ENCODE measurements at places on chromosomes 11 and 22. TPM values are rescaled to one million over a fixed set of nuclear protein-coding genes. Genes with fewer than 3 reads are reported as not detected.

GRCh38 chr11:3153291-3153861 is 11.7 kb downstream of the OSBPL5 start:
- no peak for DNase-seq

DNA sequence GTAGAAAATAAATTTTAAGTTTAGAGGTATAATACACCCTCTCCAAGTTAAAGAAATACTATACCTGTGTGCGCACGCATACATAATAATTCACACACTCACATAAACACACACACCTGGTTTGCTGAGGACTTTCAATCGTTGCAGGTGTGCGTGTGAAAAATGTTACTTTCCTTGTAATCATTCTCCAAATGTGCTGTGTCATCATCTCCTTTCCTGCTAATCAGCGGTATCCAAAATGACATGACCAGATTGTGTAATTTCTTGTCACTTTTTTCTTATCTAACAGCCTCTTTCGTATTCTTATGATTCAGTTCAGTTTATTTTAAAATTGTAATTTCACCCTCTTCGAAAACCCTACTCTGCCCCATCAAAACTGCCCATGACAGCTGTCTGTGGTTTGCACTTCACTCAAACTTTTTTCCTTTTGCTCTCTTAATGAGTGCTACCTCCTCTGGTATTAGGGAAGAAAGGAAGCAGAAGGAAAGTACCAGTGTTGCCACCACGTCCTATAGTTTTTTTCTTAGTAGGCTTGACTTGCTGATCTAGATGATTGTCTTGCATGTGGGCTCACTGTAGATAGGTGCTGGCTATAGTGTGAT is 651.2 kb downstream of the CNTN5 start:
- DNase-seq: no peak

- DNase-seq: no peak
Measured at GRCh38 chr11:105034813-105035620, at the start of gene CASP1. Gene CASP1 (minus strand): TSS chr11:105035144. CDS start chr11:105035113, 31 bp downstream.

GRCh38 chr11:31939004-31939403 is 127.9 kb upstream of the PAX6 start:
- no peak for DNase-seq

GRCh38 chr11:61068581-61068980 is 33.7 kb upstream of the CD5 start:
- no peak for DNase-seq

DNA sequence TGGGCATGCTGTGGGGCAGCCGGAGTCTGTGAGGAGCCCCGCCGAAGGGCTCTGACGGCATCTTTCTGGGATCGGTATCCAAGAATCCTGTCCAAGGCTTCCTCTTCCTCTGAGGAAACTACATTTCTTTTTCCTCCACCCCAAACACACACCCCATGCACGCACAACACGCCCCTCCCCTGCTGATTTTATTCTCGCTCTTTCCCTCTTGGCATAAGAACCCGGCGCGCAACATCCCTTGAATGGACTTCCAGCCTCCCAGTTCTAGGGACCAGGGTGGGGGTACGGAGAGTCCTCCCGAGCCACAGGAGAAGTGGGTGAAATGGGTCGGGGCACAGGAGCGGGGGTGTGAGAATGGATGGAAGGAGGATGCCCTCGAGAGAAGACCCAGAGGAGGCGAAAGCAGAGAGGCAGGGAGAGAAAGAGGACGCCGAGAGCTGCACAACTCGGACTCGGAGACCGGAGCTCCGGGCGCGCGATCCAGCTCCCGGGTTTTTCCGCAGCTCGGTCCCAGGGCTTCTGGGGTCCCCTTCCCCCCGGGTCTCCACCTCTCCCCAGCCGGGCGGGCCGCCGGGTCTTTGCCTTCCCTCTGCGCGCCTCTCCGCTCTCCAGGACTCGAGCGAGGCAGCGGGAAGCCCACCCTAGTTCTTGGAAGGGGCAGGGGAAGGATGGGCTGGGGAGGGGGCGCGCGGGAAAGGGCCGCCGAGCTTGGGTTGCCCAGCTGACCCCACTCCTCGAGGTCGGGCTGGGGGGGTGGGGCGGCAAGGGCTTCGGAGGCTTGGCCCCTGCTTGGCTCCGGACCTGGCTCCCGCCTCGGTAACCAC is 1.5 kb upstream of the LARGE1 start:
- DNase-seq: peak; percentile 60

GRCh38 chr22:49197986-49198704 is 629.5 kb downstream of the BRD1 start:
- DNase-seq: no peak

DNA sequence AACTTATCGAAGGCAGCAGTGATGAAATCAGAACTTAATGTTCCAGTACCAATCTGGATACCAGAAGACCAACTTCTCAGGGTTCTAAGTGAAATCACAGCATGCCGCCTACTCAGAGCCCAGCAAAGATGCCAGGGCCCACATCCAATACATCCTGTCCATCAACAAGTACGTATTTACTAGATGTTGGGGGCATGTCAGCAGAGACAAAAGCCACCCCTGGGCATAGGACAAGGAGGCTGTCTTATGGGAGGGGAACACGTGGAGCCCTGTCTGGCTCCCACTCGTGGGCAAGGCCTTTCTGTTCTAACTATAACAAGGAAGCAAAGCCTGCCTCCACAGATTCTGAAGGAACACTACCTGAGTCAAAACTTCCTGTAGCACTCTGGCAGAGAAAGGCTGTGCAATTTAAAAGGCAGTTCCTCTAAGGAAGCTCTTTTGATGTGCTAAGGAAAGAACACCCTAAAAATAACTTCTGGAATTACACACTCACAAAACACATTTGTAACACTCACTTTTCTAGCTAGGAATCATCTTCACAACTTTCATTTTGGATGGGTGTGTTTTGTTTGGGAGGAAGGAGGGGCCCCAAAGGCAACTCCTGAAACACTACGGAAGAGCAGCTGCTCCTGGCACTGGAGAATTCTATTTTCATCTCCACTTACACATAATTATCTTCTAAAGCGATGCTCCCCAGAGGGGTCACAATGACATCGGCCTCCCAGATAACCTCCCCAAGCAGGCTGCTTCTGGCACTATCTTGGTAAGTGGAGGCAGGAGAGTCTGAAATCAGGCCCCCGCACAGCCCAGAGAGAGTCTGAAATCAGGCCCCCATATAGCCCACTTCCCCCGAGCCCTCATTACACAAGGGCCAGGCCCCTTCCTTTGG is 14.2 kb downstream of the SMCO4 start:
- peak; percentile 52 for DNase-seq

GRCh38 chr22:19207401-19207808 is 28.9 kb upstream of the SLC25A1 start:
- DNase-seq: no peak

- no peak for DNase-seq
Measured at GRCh38 chr11:114918286-114918685, 240.0 kb downstream of the NXPE2 start.

DNA sequence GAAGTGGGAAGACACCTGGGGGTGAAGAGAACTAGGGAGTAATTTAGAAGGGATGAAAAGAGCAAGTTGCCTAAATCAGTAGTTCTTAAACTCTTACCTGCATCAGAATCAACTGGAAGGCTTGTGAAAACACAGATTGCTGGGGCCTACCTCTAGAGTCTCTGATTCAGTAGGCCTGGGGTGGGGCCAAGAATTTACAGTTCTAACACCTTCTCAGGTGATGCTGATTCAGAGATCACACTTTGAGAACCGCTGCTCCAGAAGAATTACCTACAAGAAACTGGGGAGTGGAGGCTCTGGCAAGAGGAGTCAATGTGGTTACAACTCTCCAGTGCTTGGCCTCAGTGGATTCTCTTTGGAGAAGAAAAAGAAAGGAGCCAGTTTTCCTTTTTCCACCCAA is 128.7 kb downstream of the C11orf58 start:
- no peak for DNase-seq

GRCh38 chr11:24373516-24373915 is 123.3 kb upstream of the LUZP2 start:
- no peak for DNase-seq

- no peak for DNase-seq
Measured at GRCh38 chr22:24969560-24970301, 17.2 kb downstream of the KIAA1671 start.

DNA sequence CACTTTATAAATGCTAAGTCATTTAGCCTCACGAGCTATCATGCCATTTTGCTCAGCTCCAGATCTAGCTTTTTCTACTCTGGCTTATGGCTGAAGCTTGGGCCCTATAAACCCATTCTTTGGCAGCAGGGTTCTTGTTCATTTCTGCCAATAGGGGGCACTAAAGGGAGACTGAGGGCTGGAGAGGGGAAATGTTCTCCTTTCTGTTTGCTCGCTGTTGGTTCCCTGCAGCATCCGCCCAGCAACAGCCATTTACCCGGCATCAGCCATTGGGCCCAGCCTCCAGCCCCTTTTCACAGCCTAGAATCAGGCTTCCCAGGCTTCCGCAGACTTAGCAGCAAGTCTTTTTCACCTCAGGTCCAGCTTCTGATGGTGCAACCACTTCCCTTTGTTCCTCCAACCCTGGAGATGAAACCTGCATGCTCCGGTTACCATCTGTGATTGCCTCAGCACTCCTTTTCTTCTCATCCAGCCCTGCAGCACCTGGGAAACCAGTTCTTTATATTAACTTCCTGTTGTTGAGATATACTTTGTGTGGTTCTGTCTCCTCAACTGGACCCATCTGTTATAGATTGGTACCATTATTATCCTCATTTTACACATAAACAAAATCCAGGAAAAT is 4.2 kb upstream of the ME3 start:
- DNase-seq: no peak

DNA sequence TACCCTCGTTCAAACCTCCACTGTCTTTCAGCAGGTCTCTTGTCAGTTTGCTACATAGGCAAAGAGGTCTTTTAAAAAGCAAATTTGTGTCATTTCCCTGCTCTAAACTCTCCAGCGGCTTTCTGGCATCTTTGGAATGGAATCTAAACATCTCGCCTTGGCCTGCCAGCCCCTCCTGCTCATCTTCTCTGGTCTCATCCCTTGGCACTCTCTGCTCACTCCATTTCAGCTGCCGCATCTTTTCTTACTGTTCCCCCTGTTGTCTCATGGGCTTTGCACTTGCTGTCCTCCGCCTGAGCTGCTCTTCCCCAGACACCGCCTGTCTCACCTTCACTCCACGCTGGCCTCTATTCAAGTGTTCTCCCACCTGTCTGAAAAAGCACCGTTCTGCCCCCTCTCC is 46.6 kb downstream of the BMAL1 start:
- DNase-seq: no peak

- no peak for DNase-seq
Measured at GRCh38 chr11:47860536-47860935, 12.4 kb upstream of the NUP160 start.

DNA sequence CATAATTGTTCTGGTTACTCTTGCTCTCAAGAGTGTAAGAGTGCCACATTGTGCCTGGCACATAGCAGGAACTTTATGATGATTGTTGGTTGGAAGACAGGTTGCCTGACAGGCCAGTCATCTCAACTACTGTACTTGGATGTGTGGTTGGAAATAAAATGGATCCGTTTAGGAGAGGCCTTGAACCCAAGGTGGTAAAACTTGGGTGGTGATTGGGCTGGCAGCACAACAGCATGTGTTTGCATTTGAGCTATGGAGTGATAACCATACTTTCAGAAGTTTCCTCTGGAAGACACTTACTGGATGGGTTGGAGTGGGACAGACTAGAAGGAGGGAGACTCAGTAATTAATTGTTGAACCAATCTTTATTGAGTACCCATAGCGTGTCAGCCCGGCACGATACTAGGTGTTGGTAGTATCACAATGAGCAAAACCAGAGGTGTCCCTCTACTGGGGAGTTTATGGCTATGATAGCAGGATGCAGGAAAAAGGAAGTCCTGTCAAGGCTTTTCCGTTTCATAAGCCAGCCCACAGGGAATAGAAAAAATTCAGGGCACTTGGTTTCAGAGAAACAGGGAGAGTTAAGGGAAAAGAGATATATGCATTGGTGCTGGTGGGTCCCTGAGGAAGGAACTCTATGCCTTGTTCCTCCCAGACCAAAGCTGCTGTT is 3.1 kb upstream of the TMEM109 start:
- no peak for DNase-seq

IL18 gene
- total RNA-seq: 2.0 TPM

OR11H1 gene
- total RNA-seq: not detected

EI24 gene
- total RNA-seq: 95.9 TPM

ST14 gene
- total RNA-seq: not detected

OR51B4 gene
- 0.31 TPM for total RNA-seq

OR5D13 gene
- not detected for total RNA-seq

Data from occipital lobe (tissue), 3 donors.